Activated T-helper 1 cell treated with anti-CD3 and anti-CD28 coated beads, Interleukin-12 subunit alpha, Interleukin-12 subunit beta, Interleukin-2, Interleukin-4 antibody, amounts not matched to agents 30 ng/mL and 10 ng/mL and 1 ng/mL, durations not matched to agents 14 hours and 24 hours and 36 hours (primary cell): ENCODE measurements at places on chromosomes 5 and 9.
A peak's percentile ranks its signal among the peaks of the same experiment; 100 is the strongest.

DNA sequence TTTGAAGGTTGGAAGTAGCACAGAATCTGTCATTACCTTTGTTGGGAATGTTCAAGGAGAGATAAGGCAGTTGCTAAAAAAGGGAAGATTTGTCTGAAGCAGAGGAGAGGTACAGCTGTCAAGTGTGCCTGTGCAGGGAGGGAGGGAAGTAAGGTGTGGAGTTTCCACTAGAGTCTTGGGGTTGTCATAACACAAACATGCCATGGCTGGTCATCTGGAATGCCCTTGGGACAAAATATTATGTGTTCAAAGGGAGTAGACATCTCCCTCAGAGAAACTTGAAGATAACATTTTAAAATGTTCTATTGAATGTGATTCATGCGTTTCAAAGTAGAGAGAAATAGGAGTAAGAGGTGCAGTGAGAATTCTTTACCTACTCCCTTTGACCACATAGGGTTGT lies 95.0 kb downstream of the MUSK start:
- no peaks in the 10 kb centered on the region for H3K27me3 ChIP-seq
- no peak overlapping the region for H3K27ac ChIP-seq
- no peaks in the 10 kb centered on the region for H3K36me3 ChIP-seq
- H3K4me1 ChIP-seq = no peaks in the 10 kb centered on the region

DNA sequence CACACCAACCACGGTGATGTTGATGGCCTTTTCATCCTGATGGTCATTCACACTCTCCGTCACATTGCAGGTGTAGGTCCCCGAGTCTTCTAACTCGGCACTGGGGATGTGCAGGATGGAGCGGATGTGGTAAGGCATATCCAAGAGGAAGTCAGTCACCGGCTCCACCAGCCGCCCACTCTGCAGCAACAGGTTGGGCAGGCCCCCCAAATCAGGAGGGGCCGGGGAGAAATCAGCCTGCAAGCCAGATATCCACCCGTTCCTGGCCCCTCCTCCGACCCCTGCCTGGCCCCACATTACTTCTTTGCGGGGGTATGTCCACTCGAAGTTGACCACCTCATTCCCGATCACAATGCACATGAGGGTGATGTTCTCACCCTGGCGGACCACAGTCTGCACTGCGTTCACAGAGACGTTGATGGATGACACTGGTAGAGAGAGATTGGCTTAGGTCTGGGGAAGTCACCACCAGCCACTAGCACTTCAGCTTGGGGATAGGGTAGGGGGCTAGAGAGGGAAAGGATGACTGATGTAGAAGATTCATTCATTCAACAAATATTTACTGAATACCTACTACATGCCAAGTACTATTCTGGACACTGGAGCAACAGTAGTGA lies 22.0 kb downstream of the PDGFRB start:
- peaks cover 4% of the 10 kb centered on the region for H3K27me3 ChIP-seq
- H3K4me1 ChIP-seq = peaks cover 5% of the 10 kb centered on the region
- no peak overlapping the region for H3K4me3 ChIP-seq
- no peak overlapping the region for H3K27ac ChIP-seq

GRCh38 chr9:31388660-31389059 lies 995.8 kb upstream of the ACO1 start:
- DNase-seq = no peak
- no peak overlapping the region for H3K27ac ChIP-seq
- H3K27me3 ChIP-seq = peaks cover 2% of the 10 kb centered on the region

- H3K36me3 ChIP-seq = no peaks in the 10 kb centered on the region
- H3K27ac ChIP-seq = no peak overlapping the region
- H3K4me1 ChIP-seq = no peaks in the 10 kb centered on the region
- no peak overlapping the region for H3K4me3 ChIP-seq
- no peak for DNase-seq
- peaks cover 9% of the 10 kb centered on the region for H3K27me3 ChIP-seq
Measured at GRCh38 chr5:41695920-41696582, 174.2 kb downstream of the OXCT1 start.

GRCh38 chr5:27472000-27472763 lies 433.8 kb upstream of the CDH9 start:
- H3K27me3 ChIP-seq = no peaks in the 10 kb centered on the region
- H3K36me3 ChIP-seq = no peaks in the 10 kb centered on the region
- peak; percentile 10 for DNase-seq
- peak overlapping the region; percentile 40 for H3K4me3 ChIP-seq
- H3K4me1 ChIP-seq = no peaks in the 10 kb centered on the region
- H3K27ac ChIP-seq = no peak overlapping the region

DNA sequence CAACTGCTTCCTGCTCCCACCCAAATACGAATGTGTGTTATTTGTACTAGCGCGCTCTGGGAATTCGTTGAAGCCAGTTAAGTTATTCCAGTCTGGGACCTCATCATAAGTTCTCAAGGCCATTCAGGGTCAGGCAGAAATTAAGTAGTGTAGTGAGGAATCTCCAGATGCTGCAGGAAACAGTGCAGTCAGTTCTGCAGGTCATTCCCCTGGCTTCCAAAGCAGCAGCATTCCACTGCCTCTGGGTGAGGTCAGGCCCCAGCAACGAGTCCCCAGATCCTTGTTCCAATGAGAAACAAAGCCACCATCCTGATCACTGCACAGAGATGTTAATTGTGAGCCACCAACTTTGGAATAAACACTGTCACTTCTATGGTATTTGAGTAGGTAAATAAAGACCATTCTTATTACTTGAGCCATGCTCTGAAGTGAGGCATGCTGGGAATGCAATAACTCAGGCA lies 33.1 kb downstream of the SVEP1 start:
- DNase-seq = no peak
- H3K4me3 ChIP-seq = no peak overlapping the region
- no peak overlapping the region for H3K27ac ChIP-seq
- H3K4me1 ChIP-seq = no peaks in the 10 kb centered on the region
- no peaks in the 10 kb centered on the region for H3K36me3 ChIP-seq
- H3K27me3 ChIP-seq = no peaks in the 10 kb centered on the region

- H3K27ac ChIP-seq = no peak overlapping the region
- DNase-seq = no peak
- H3K27me3 ChIP-seq = no peaks in the 10 kb centered on the region
- H3K4me3 ChIP-seq = no peak overlapping the region
- H3K4me1 ChIP-seq = no peaks in the 10 kb centered on the region
Measured at GRCh38 chr9:11871852-11872251, 821.3 kb upstream of the TYRP1 start.

- peaks cover 18% of the 10 kb centered on the region for H3K36me3 ChIP-seq
- no peaks in the 10 kb centered on the region for H3K27me3 ChIP-seq
- no peak overlapping the region for H3K27ac ChIP-seq
Measured at GRCh38 chr9:112125951-112126388, 49.1 kb downstream of the SUSD1 start.

- H3K36me3 ChIP-seq = no peaks in the 10 kb centered on the region
- H3K4me1 ChIP-seq = no peaks in the 10 kb centered on the region
- peaks cover 6% of the 10 kb centered on the region for H3K27me3 ChIP-seq
- no peak for DNase-seq
- no peak within 1 kb of the TSS for H3K27ac ChIP-seq
Measured at GRCh38 chr5:95390812-95391492, at the start of gene FAM81B. FAM81B (plus strand) TSS chr5:95391366; CDS start chr5:95391390, 24 bp downstream.

DNA sequence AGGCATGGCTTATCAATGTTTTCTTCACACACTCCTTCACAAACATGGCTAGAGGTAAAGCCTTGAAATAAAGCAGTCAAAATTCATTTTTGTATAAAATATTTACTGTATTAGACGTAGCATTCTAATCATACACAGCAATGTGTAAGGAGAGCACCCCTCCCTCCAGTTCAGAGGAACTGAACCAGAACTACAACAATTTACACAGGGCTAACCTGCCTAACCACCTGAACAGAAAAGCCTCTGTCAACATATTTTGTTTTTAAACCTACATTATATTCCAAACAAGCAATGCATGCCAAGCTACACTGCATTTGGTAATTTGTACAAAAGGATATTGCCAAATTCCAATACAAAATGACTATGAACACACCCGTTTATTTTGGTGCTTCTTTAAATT lies 41.6 kb downstream of the MLLT3 start:
- peaks cover 65% of the 10 kb centered on the region for H3K4me1 ChIP-seq
- DNase-seq = no peak
- H3K27ac ChIP-seq = peak overlapping the region; percentile 3
- H3K4me3 ChIP-seq = no peak overlapping the region
- H3K27me3 ChIP-seq = no peaks in the 10 kb centered on the region

DNA sequence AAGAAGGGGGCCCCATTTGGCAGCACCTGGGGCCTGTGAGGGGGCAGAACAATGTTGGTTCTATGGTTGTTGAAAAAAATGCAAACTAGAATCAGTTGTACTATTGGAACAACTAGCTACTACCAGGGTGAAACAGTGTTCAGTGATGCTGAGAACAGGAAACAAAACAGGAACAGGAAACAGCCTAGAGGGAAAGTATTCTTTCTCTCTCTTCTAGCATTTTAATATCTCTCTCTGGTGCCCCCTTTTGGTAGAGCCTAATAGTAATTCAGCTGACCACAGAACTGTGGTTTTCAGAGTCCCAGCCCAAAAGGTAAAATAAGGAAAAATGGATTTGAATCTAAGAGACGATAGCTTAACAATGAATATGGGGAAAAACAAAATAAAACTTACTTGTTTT lies 138.0 kb upstream of the KCNN2 start:
- no peak overlapping the region for H3K27ac ChIP-seq
- no peaks in the 10 kb centered on the region for H3K4me1 ChIP-seq
- no peak for DNase-seq
- no peaks in the 10 kb centered on the region for H3K36me3 ChIP-seq
- H3K27me3 ChIP-seq = no peaks in the 10 kb centered on the region
- H3K4me3 ChIP-seq = no peak overlapping the region

GRCh38 chr9:113340011-113340699 lies at the start of gene WDR31:
WDR31 (minus strand) TSS chr9:113340275; CDS start chr9:113332022, 8,253 bp downstream.
- peak within 1 kb of the TSS; percentile 80 for H3K4me3 ChIP-seq
- H3K27ac ChIP-seq = peak within 1 kb of the TSS; percentile 89
- peak; percentile 78 for DNase-seq
- H3K36me3 ChIP-seq = no peaks in the 10 kb centered on the region
- H3K27me3 ChIP-seq = no peaks in the 10 kb centered on the region
- peaks cover 49% of the 10 kb centered on the region for H3K4me1 ChIP-seq

- peaks cover 8% of the 10 kb centered on the region for H3K27me3 ChIP-seq
- H3K36me3 ChIP-seq = no peaks in the 10 kb centered on the region
- no peak overlapping the region for H3K27ac ChIP-seq
- H3K4me1 ChIP-seq = no peaks in the 10 kb centered on the region
Measured at GRCh38 chr5:1134478-1134877, 22.6 kb upstream of the SLC12A7 start.

- no peak for DNase-seq
- H3K4me1 ChIP-seq = peaks cover 6% of the 10 kb centered on the region
- no peaks in the 10 kb centered on the region for H3K27me3 ChIP-seq
- no peak overlapping the region for H3K4me3 ChIP-seq
Measured at GRCh38 chr5:6574111-6574510, 58.7 kb downstream of the NSUN2 start.

- no peak overlapping the region for H3K4me3 ChIP-seq
- peaks cover 15% of the 10 kb centered on the region for H3K4me1 ChIP-seq
- no peak overlapping the region for H3K27ac ChIP-seq
- DNase-seq = no peak
Measured at GRCh38 chr5:176747670-176748072, 62.7 kb upstream of the UNC5A start.

- H3K4me3 ChIP-seq = no peak overlapping the region
- H3K27ac ChIP-seq = no peak overlapping the region
- H3K4me1 ChIP-seq = no peaks in the 10 kb centered on the region
- H3K27me3 ChIP-seq = no peaks in the 10 kb centered on the region
Measured at GRCh38 chr5:116237917-116238500, 153.2 kb downstream of the COMMD10 start.

DNA sequence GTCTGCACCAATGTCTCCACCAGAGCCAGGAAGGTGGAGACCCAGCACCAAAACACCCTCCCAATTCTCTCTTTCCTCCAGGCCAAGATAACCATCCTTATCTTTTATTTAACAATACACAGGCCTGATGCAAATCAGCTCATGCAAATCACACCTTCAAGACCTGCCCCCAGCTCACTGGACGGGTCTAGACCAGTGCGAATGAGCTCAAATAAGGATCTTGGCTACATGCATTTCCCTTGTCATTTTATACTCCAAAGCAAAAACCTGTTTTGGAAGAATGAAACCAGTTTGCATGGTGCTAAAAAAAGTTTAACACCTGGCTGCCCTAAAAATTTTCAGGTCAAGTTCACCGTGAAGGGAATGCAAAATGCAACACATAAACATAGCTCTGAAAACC lies 31.9 kb upstream of the DAPK1 start:
- H3K27me3 ChIP-seq = peaks cover 2% of the 10 kb centered on the region
- peaks cover 12% of the 10 kb centered on the region for H3K4me1 ChIP-seq
- no peak for DNase-seq
- H3K36me3 ChIP-seq = no peaks in the 10 kb centered on the region
- no peak overlapping the region for H3K27ac ChIP-seq

DNA sequence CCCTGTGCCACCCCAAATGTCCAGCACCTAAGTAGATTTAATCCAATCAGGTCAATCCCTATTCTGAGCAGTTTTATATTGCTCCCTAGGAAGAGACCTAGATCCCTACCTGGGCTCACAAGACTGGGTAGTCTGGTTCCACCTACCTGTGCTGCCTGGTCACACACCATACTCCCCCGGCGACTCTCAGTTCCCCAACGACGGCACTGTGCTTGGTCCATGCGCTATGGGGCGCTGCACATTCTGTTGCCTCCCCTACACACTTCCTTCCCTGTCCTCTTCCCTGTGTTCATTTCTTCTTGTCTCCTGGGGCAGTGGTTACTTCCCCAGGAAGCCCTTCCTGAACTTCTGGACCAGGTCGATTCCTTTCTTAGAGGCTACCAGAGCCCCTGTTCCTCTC lies 109.9 kb upstream of the IL12B start:
- H3K36me3 ChIP-seq = peaks cover 2% of the 10 kb centered on the region
- H3K4me3 ChIP-seq = no peak overlapping the region
- no peak for DNase-seq
- peaks cover 16% of the 10 kb centered on the region for H3K4me1 ChIP-seq

- H3K27ac ChIP-seq = peak overlapping the region; percentile 29
- H3K27me3 ChIP-seq = no peaks in the 10 kb centered on the region
- H3K36me3 ChIP-seq = peaks cover 54% of the 10 kb centered on the region
- no peak overlapping the region for H3K4me3 ChIP-seq
- no peak for DNase-seq
Measured at GRCh38 chr5:96741891-96742309, 65.8 kb downstream of the ERAP1 start.

GRCh38 chr5:170186156-170186555 lies 46.6 kb upstream of the C5orf58 start:
- no peak for DNase-seq
- no peak overlapping the region for H3K4me3 ChIP-seq
- H3K27me3 ChIP-seq = peaks cover 14% of the 10 kb centered on the region
- no peak overlapping the region for H3K27ac ChIP-seq
- H3K36me3 ChIP-seq = no peaks in the 10 kb centered on the region

DNA sequence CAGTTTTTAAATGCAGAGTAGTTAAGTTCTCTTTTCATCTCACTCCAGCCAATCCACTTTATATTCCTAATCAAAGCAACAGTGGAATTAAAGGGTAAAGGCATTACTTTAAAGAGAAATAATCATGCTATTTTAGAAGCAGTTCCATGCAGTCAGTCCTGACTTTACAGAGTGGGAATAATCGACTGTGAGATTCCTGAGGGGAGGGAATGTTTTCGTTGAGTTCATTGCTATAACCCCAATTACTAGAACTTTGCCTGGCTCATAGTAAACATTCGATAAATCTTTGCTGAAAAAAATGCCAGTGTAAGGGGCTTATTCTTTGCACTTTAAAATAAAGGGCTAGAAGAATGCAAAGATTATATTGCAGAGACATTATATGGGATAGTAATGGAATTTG lies 127.2 kb upstream of the ASTN2 start:
- H3K27ac ChIP-seq = no peak overlapping the region
- no peak overlapping the region for H3K4me3 ChIP-seq
- H3K36me3 ChIP-seq = no peaks in the 10 kb centered on the region
- no peaks in the 10 kb centered on the region for H3K4me1 ChIP-seq

- H3K27ac ChIP-seq = peak overlapping the region; percentile 92
- H3K4me1 ChIP-seq = peaks cover 34% of the 10 kb centered on the region
- peaks cover 9% of the 10 kb centered on the region for H3K36me3 ChIP-seq
- H3K27me3 ChIP-seq = no peaks in the 10 kb centered on the region
Measured at GRCh38 chr5:65721050-65721719, 724 bp downstream of the SGTB start.
